ENCODE measurements at places on chromosomes 11 and 22. TPM values are rescaled to one million over a fixed set of nuclear protein-coding genes. Genes with fewer than 3 reads are reported as not detected.

DNA sequence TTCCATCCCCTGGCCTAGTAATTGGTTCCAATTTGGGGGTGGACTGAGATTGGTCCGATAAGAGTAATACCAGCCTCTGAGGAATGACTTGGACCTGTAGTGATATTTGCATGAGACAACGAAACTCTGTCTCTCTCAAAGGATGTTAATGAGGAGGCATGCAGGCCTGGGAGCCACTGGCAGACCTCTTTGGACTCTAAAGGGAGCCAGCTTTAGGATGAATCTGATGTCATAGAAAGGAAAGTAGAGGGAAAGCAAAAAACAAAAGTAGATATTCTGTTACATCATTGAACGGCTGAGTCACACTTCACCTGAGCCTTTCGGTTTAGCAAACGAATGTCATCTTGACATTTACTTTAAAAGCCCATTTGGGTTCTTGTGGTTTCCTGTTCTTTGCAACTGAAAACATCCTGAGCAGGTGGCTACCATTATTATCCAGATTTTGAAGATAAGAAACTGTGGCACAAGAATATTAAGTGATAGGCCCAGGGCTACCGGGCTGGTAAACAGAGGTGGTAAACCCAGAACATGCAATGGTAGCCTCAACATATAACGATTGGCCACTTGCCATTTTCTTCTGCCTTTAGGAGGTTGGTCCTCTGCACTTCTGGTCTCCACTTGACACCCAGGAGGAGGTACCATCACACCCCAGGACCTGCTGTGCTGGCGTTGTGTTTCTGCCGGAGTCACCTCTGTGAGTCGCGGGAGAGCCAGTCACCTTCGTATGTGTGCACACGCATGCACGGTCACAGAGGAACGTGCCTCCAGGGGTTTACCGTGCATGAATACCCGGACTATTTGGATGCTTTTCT is 42.7 kb downstream of the RTL6 start:
- no peak for DNase-seq

DNA sequence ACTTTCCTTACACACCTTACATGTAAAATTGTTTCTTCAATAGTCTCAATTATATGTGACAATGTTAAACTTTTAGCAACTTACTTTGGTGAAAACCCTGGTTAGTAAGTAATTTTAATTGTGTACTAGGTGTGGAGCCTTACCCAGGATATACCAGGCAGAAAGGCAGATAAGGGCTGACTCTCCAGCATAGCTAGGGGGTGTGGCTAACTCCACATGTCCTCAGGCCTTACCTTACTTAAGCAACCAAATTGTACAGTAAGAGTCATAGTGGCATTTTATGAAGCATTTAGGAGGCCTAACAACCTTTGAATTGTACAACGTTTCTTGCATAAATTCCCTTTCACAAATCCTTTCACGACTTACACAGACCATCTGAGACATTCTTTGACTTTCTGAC is 118.2 kb upstream of the OR9Q1 start:
- DNase-seq, result no peak

DNA sequence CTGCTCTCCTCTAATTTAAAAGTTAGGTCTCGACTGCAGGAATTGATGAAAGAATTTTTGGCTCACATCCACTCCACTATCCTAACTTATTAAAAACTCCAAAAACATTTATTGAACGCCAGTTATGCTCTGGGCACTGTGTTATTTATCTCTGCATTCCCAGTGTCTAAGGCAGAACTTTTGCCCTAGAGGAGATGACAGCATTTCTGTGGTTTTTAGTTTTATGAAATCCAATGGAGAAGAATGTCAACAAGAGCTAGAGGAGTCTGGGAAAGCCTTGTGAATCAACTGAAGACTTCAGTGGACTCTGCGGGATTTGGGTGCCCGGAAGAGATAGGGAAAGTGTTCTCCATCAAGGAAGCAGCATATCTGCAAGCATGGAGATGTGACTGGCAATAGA is 217.0 kb upstream of the PGR start:
- DNase-seq, result no peak

DNA sequence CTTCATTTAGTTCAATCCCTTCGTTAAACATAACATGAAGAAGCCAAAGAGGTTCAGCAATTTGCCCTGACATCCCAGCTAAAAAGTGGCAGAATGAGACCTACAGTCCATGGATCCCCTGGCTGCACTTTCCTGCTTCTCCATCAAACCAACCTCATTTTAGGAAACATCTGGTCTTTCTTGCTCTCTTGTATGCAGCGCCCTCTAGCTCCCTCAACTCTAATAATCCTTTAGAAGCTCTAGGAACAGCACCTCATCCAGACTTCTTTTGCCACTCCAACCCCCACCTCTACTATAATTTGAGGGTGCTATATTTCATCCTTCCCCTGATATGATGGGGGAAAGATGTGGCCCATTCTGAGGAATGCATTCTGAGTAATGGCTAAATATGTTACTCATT is 7.4 kb downstream of the CNTF start:
- DNase-seq, result no peak

GRCh38 chr11:99535819-99536218 is 515.1 kb downstream of the CNTN5 start:
- DNase-seq, result no peak

DNA sequence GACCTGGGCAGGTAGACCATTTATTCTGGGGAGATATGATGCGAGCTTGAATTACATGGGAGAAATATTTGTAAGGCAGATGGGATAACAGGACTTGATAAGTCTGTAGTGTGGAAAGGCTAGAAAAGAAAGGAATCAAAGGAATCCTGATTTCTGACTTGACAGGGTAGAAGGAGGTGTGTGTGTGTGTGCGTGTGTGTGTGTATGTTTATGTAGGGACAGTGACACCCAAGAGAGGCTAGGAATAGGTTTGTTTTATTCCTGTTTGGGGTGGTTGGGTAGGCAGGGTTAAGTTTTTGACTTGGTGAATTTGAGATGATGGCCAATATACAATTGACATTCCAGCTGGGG is 390 bp upstream of the HTATIP2 start:
- DNase-seq, result no peak

GRCh38 chr22:42855211-42855610 is 1.9 kb downstream of the ARFGAP3 start:
- DNase-seq, result no peak

GRCh38 chr11:71979094-71979493 is 19.6 kb upstream of the IL18BP start:
- DNase-seq, result no peak

GRCh38 chr11:60744114-60744513 is 12.6 kb upstream of the MS4A15 start:
- DNase-seq, result no peak

- peak; percentile 29 for DNase-seq
Measured at GRCh38 chr11:122717264-122717867, 61.8 kb downstream of the UBASH3B start.

The ZNF74 gene
- 4.9 TPM for total RNA-seq

The CECR2 gene
- total RNA-seq, result 7.1 TPM

The ANGPTL5 gene
- total RNA-seq, result 0.77 TPM

The SCN3B gene
- total RNA-seq, result 1.7 TPM

The MFRP gene
- not detected for total RNA-seq

The CREB3L1 gene
- total RNA-seq, result 56.0 TPM
